ENCODE measurements at places on chromosomes 7 and 10. TPM values are rescaled to one million over a fixed set of nuclear protein-coding genes. Genes with fewer than 3 reads are reported as not detected.

DNA sequence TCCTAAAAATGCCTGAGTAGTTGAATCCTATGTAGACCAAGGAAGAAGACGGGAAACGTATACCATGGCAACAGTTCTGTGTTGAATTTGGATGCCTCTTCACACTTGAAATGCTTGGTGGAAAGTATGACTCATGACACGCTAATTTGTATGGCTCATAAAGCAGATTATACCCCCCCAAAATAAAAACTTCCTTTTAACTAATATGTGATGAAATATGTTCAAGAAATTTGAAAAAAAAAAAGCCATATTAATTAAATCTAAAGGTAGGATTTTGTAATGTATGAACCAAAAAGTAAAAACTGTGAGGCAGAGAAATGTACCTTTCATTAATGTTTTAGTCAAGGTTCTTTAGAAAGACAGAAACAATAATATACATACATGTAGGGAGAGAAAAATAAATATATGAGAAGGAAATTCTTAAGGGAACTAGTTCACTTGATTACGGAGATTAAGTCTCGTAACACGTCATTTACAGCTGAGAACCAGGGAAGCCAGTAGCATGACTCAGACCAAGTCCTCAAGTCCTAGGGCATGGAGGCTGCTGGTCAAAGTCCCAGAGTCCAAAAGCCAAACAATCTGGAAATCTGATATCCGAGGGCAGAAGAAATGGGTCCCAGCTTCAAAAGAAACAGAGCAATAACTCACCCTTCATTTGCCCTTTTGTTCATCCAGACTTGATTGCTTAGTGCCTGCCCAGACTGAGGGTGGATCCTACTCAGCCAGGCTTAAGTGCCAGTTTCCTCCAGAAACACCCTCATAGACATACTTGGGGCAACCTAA, 485.1 kb downstream of the SEMA3D start:
- no peak for DNase-seq

GRCh38 chr10:60644436-60645130, 133.7 kb upstream of the CDK1 start:
- no peak for DNase-seq

DNA sequence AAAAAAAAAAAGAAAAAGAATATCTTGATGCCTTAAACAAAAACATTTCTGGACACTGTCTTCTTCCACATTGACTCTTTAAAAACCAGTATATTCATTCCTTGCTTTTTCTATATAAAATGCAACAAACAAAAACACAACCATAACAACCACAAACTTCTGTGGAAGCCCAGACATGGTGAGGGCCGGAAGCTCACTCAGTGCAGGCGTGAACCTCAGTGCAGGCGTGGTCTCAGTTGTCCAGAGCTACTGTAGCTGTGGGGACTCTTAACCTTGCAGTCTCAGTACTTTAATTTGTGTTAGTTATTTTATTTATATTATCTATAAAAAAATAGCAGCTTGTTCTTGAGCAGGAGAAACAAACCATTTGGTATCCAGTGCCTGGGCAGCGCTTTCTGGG, 131.8 kb downstream of the DOCK1 start:
- DNase-seq: no peak

ECHS1 gene
- 82.4 TPM for total RNA-seq

DNA sequence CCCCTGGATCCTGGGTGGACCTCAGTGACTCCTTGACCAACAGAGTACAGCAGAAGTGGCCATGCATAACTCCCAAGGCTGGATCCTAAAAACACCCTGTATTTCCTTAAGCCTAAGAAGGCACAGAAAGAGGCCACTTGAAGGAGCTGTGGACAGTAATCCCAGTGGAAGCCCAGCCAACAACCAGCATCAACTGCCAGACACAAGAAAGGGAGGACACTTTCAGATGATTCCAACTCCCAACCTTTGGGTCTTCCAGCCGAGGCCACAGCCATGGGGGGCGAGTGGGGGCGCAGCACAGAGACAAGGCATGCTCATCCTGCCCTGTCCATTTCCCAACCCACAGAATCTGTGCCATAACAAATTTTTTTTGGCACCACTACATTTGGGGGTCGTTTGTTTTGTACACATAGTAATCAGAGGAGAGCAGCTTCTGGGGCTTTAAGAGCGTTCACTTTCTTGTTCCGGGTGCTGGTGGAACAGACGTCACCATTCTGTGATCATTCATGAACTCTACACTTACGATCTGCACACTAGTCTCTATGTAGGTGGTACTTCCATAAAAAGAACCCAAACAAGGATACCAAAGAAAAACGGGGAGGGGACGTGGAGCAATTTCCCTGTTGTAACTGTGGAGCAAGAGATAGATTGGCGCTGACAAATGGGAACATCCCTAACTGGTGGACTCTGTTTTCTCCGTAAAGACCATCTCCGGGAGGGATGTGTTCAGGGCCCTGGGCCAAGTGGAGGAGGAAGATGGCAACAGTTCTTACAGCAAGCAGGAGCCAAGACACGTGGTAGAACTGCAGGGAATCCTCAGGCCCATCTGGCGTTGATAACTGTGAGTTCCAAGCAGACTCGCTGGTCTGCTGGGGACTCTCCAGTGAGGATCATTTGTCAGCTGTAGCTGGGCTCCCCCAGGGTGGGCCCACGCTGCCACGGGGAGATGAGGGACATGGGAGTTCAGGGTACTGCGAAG, 6.0 kb upstream of the SLC29A3 start:
- peak; percentile 87 for DNase-seq

DNA sequence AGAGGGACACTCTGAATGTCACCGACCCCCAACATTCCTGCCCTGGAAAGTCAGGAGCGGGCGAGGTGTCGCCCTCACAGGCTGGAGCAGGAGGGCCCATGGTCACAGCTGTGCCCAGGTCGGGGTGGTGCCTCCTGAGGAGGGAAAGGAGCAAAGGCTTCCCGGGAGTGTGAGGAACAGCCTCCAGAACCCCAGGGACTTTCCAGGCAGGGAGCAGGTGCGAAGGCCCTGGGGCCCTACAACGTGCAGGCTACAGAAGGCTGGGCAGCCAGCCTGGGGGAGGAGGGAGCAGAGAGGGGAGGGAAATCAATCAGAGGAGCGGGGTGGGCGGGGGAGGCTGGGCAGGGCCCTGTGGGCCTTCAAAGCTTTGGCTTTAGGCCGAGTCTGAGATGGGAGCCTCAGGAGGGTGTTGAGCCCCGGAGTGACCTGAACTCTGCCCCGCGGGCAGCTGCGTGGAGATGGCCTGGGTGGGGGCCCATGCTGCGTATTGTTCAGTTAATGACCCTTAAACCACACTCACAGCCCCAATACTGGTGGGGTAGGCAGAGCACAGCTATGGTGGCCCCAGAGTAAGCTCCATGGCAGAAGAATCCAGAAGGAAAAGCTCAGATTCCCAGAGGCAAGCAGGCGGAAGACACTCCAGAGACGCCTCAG, 44.2 kb upstream of the PPP2R2D start:
- DNase-seq: no peak

DNA sequence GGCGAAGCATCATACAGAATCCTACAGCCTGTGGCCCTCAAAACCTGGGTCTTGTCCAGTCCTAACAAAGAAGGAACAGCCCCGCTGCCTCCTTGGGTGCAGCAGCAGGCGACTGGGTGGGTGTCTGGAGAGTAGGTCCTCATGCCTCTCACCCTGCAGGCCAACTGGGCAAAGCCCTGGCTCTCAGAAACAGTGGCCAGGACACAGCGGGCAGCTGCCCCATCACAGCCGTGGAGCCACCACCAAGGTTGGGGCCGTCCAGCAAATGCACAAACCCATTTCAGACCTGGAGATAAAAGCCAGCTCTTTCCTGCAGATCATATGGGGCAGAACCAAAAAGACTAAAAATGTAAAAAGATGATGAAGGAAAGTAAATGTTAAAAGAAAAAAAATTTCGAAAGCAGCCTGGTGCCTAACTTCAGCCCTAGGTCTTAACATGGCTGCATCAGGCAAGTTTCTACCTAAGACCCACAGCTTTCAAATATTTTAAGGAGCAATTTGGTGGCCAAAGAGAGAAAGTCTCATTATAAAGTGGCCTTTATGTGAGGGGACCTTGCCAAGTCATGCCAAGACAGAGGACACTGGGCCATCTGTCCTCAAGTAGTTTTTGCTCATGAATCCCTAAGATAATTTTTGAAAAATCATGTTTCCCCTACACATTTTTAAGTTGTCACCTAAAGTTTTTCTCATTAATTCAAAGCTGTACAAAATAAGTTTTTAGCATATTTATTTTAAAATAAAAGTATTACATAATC, 142.1 kb downstream of the PAXIP1 start:
- DNase-seq: no peak
